CD4-positive, alpha-beta memory T cell (primary cell): ENCODE measurements at places on chromosomes 12 and 14.
A peak's percentile ranks its signal among the peaks of the same experiment; 100 is the strongest.

GRCh38 chr14:50560931-50561285 lies 963 bp downstream of the ATL1 start:
- DNase-seq, result no peak

DNA sequence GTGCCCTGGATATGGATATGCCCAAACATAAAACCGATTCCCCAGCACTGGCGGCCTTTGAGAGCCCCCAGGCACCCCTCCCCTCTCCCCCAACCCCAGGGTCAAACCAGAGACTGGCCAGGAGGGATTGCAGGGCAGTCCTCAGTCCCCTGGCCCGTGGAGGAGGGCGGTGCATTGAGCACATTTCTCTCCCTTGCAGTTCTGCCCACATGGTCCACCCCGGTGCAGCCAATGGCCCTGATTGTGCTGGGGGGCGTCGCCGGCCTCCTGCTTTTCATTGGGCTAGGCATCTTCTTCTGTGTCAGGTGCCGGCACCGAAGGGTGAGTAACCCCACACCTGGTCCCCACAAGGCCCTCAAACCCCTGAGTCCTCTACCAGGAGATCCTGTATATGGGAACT lies 3.4 kb upstream of the GPR162 start:
- no peak for DNase-seq

GRCh38 chr14:64536488-64537245 lies 3.9 kb upstream of the HSPA2 start:
- no peak for DNase-seq

DNA sequence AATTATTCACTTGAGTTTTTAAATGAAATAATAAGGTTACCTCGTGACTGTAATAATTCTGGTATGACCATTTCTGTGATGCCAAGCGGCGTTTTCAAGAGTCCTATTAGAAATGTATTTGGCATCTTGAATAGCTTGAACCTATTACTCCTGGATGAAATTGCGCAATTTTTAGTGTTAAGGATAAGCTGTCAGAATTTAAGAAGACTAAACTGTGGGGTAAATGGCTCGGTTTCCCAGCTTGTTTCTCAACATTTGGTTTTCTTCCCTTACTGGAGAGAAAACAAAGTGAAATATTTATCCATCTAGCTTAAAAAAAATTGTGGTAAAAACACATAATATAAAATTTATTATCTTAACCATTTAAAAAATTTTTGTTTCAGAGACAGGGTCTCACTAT lies 26.8 kb downstream of the PCNX1 start:
- no peak for DNase-seq

DNA sequence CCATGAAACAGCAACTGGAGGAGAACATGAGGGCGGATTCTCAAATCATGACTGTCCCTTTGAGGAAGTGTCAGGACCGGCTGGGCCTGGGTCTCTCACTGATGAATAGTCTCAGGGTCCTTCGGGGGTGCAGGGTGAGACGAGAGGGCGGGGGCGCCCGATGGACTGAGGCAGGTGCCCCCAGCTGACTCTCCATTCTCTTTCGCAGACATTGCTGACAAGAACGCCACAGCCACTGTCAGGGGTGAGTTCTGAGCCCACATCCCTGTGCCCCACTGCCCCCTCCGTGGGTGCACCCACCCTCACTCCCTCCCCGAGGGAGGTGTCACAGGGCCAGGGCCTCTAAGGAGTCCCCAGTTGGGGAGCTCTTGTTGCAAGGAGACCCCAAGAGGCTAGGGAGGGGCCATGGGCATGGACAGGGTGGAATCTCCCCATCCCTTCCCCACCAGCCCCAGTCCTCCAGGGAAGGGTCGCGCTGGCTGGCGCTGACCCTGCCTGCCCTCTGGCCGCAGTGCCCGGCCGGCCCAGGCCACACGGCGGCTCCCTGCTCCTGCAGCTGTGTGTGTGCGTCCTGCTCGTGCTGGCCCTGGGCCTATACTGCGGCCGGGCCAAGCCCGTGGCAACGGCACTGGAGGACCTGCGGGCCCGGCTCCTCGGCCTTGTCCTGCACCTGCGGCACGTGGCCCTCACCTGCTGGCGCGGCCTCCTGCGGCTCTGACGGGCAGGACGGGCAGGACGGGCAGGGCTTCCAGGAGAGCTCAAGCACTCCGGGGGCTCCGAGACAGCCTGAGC lies 8.7 kb downstream of the C14orf180 start:
- DNase-seq, result no peak

DNA sequence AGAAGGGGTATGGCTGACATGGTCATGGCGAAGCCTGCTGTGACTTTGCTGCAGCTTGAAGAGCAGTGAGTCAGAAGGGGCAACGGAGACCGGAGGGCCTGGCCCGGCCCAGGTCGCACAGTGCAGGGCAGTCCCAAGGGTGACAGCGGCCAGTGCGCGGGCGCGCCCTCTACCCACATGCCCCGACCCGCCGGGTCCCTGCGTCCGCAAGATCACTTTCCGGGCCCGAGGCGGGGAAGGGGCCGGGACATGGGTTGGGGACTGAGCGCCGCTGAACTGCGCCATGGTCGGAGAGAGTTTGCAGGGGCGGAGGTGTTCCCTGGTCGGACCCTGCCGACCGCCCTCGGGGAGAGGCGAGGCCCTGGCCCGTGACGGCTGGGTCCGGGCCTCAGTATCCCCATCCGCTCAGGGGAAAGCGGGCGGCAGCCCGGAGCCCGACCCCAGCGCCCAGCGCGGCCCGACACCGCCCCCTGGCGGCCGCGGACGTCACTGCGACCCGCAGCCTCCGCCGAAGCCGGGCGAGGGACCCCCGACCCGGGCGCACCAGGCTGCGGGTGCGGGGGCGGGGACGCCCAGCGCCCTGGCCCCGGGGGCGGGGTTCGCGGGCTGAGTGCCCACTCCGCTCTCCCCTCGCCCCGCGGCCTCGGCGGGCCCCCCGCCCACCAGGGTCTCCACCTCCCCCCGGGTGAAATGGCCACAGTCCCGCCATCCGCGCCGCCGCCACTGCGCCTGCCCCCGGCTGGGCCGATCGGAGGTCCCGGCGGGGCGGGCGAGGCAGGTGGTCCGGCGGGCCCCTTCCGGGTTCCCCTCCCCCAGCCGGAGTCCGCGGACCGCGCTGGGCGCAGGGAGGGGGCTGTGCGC lies 7.2 kb upstream of the ANKRD9 start:
- peak; percentile 58 for DNase-seq

GRCh38 chr12:51549637-51550036 lies 41.4 kb upstream of the SCN8A start:
- DNase-seq, result no peak

- DNase-seq, result no peak
Observed at GRCh38 chr12:102808412-102808811, 108.6 kb downstream of the PAH start.

DNA sequence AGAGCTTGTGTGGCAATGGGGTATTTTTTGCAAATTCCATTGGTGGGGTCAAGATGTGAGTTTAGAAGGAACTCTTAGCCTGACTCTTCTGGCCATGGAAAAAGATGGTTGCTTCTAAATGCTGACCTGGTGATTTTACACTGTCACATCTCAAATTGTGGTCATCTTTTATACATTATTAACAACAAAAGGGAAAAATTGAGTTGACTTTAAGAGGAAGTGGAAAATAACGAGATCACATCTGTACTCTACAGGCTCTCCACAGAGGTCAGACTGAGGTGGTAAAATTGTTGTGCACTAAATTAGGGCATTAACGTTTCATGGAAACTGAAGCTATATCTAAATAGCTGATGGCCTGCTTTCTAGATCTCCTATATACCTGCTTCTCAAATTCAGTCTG lies 44.7 kb downstream of the PTPN11 start:
- no peak for DNase-seq

- DNase-seq, result no peak
Observed at GRCh38 chr14:74910556-74910955, 12.5 kb downstream of the RPS6KL1 start.

DNA sequence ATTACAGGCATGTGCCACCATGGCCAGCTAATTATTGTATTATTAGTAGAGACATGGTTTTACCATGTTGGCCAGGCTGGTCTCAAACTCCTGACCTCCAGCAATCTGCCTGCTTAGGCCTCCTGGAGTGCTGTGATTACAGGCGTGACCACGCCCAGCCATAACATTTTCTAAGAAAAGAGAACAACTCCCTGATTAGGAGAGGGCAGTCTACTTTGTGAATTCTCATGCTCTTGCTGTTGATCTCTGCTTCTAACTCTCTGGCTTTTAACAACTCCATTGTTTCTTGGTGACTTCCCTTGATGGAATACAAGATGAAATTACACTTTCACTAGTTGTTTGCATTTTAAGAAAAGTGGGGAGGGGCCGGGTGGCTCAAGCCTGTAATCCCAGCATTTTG lies 33.6 kb downstream of the SSH1 start:
- no peak for DNase-seq

GRCh38 chr14:99320105-99320572 lies 48.1 kb upstream of the BCL11B start:
- DNase-seq, result peak; percentile 72

DNA sequence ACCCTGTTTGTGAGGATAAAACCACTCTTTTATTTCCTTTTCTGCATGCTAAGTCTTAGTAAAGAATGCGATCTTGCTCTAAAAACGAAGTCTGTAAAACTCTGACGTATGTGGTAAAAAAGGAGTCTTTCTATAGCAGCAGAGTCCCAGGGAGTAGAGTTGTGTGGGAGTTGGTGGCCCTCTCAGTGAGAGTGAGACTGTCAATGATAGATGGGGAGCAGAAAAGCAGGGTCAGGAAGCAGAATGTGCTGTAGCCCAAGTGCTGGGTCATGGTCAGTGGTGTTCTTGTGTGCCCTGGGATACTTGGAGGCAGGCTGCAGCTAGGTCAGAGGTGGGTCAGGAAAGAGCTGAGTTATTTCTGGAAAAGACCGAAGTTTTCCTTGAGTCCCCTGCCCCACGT lies 20.3 kb upstream of the GPR33 start:
- no peak for DNase-seq

GRCh38 chr12:89544681-89545184 lies 18.9 kb upstream of the POC1B start:
- DNase-seq, result no peak

DNA sequence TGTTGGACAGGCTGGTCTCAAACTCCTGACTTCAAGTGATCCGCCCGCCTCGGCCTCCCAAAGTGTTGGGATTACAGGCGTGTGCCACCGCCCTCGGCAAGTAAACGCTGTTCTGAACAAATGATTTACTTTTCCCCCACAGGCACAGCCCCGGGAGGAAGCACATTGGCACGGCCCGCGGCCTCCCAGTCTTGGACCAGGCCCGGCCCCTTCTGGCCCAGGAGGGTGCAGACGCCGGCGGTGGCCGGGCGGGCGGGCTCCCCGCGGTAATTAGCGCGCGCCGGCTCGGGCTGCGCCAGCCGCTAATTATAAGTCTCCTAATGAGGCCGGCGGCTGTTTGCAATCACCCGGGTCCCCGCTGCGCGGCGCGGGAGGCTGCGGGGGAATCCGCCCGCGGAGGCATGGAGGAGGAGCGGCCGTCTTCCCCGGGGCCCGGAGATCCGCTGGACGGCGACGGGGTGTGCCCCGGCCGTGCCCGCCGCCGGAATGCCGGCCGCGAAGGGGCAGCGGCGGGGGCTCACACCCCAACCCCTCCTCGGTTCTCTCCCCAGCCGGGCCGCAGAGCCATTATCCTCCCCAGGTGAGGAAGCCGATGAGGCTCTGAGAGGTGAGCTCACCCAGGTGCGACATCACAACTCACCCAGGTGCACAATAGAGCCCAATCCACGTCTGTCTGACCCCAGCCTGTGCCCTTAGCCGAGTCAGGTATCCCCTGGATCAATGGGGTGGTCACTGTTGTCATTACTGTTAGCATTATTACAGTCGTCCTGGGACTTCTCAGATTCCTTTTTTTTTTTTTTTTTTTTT lies 3.3 kb upstream of the POP5 start:
- peak; percentile 53 for DNase-seq

DNA sequence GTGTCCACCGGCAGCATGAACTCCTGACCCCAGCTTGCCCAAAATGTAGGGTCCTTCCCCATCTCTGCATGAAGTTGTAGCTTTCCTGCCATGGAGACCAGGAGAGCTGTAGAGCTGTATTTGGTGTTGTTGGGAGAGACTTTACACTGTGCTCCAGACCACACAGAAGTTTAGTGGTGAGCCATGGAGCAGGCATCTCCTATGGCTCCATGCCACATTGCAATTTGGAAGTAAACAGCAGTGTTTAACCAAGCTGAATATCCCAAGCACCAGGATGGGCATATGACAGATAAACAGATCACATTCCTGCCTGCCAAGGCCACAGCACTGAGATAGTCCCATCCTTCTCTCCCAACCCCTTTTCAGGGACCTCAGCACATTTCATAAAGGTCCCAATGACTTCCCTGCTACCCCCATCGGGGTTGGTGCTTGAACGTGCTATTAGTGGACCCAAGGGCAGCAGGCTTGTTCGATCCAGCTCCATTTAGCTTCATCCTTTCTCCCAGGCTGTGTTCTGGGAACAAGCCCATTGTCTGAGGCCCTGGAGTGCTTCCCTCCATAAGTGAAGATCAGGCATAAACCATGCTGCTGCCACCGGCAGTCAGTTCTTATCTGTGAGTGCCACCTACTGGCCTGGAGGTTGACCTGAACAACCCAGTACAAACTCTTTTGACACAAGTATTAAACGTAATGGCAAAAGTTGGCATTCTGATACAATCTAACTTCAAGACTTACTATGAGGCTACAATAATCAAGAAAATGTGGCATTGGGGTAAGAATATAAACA lies 172.3 kb upstream of the ATXN7L3B start:
- DNase-seq, result no peak

GRCh38 chr14:49962621-49963020 lies 69.7 kb downstream of the ARF6 start:
- DNase-seq, result no peak

DNA sequence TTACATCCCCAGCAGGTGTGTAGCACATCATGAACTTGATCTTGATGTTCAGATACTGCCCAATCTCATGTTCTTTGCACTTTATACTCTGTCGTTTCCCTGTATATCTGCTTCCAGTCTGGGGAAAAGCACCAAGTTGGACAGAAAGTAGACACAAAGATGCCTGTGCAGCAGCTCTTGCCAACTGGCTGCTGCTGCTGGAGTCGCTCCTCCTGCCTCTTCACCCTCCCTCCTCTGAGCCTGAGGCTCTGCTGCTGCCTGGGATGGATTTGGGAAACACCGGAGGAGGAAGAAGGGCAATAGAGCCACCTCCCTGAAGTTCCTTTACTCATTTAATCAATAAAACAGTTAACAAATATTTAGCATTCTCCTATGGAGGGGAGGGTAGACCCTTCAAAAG lies 32.4 kb downstream of the ADCK1 start:
- no peak for DNase-seq

- no peak for DNase-seq
Observed at GRCh38 chr12:117671734-117672133, 297.1 kb downstream of the KSR2 start.

DNA sequence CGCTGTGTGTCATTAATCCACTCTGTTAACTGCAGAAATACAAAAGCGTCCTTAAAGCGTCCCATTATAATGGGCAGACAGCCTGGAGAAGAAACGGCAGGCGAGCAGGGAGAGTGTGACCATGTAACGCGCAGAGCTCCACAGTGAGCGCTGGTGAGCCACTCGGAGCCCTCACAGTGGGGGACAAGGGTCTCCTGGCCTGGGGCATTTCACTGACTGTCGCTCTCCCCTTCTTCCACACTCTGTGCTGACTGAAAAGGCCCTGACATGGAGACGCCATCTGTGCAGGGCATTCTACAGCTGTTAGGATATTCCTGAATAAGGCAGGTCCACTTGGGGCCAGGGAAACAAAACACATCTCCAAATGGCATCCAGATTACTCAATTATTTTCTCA lies 24.2 kb downstream of the CCDC92 start:
- DNase-seq, result no peak

- DNase-seq, result no peak
Observed at GRCh38 chr12:110134691-110135411, 10.7 kb downstream of the IFT81 start.
